NCI-H446 (cell line): ENCODE measurements at places on chromosomes 16 and 17.

- DNase-seq = no peak
Measured at GRCh38 chr16:53024045-53024444, 28.7 kb downstream of the CHD9NB start.

- DNase-seq = no peak
Measured at GRCh38 chr16:71734511-71734910, 10.0 kb upstream of the PHLPP2 start.

- DNase-seq = no peak
Measured at GRCh38 chr17:64244165-64244564, 18.9 kb downstream of the TEX2 start.

- no peak for DNase-seq
Measured at GRCh38 chr17:51913491-51914205, 244.9 kb downstream of the CA10 start.

- no peak for DNase-seq
Measured at GRCh38 chr17:56274491-56274890, 121.2 kb downstream of the ANKFN1 start.

DNA sequence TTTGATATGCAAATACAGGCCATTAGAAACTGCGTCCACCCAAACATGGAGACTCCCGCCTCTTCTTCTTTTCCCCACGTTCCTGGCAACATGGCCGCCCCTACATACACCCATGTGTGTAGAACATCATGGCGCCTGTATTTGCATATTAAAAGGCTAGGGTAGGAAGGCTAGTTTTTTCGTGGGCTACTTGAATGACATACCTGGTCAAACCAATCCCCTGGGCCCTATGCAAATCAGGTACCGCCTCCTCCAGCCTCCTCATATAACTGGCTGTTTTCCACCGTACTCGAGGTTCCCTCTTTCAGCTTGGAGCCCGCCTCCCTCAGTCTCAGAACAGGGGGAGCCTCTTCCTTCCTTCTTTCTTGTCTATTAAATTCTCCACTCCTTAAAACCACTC, 840 bp upstream of the CD300LB start:
- peak; percentile 74 for DNase-seq

DNA sequence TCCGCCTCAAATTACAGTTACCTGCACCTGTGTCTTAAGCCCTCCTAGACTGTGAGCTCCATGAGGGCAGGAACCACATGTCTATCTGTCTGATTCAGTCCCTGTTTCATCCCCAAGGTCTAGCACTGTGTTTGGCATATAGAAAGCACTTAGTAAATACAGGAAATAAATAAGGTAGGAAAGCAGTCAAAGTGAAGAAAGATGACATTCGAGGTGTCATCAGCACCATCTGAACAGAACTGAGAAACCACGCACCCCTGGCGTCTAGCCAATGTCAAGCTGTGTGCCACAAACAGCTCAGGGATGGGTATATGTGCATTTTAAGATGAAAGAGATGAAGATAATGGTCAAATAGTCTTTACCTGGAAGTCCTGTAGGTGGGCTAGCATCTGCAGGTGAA, 79.6 kb upstream of the ATP2A3 start:
- no peak for DNase-seq

DNA sequence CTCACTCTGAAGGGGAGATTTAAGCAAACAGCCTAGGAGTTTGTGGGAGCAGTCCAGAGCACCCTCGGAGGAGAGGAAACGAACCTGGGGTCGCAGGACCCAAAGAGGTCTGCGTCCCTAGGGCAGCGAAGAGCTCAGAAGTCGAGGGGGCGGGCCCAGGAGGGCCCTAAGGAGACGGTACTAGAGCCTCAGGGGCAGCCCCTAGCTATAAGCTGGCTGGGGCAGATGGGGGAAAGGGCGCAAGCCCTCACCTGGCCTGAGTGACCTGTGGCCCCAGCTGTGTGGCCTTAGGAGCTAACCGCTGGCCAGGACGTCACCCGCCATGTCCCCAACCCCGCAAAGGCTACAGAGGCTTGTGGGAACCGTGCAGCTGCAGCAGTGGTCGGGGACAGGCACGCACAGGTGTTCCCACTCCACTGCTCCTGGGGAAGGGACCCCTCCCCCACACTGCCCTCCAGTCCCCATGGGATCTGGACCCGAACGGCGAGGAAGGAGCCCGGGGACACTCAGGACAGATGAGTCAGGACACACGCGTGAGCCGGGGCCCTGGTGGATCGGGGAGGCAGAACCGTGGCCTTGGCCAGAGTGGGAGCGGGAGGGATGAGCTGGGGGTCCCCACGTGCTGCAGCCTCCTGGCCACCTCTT, 2.0 kb upstream of the CTRB2 start:
- no peak for DNase-seq

DNA sequence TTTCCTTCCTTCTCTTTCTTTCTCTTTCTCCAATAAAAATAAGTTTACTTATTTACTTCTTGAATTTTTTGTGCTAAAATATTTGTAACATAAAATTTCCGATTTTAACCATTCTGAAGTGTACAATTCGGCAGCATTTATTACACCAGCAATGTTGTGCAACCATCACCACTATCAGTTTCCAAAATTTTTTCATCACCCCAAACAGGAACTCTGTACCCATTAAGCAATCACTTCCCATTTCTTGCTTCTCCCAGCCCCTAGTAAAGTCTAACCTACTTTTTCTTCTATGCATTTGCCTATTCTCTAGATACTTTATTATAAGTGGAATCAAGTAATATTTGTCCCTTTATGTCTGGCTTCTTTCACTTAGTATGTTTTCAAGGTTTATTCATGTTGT, 2.5 kb upstream of the HP start:
- DNase-seq = no peak

- no peak for DNase-seq
Measured at GRCh38 chr17:44610871-44611270, 45.4 kb upstream of the MEIOC start.

DNA sequence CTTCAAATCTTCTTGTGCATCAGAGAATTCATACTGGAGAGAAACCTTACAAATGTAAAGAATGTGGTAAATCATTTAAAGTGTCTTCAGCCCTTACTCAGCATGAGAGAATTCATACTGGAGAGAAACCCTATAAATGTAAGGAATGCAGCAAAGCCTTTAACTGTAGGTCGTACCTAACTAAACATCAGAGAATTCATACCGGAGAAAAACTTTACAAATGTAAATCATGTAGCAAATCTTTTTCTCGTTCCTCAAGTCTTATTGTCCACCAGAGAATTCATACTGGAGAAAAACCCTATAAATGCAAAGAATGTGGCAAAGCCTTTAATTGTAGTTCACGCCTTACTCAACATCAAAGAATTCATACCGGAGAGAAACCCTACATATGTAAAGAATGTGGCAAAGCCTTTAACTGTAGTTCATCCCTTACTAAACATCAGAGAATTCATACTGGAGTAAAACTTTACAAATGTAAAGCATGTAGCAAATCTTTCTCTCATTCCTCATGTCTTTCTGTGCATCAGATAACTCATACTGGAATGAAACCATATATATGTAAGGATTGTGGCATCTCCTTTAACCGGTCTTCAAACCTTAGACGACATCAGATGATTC, 118.5 kb upstream of the ZNF267 start:
- DNase-seq = no peak

DNA sequence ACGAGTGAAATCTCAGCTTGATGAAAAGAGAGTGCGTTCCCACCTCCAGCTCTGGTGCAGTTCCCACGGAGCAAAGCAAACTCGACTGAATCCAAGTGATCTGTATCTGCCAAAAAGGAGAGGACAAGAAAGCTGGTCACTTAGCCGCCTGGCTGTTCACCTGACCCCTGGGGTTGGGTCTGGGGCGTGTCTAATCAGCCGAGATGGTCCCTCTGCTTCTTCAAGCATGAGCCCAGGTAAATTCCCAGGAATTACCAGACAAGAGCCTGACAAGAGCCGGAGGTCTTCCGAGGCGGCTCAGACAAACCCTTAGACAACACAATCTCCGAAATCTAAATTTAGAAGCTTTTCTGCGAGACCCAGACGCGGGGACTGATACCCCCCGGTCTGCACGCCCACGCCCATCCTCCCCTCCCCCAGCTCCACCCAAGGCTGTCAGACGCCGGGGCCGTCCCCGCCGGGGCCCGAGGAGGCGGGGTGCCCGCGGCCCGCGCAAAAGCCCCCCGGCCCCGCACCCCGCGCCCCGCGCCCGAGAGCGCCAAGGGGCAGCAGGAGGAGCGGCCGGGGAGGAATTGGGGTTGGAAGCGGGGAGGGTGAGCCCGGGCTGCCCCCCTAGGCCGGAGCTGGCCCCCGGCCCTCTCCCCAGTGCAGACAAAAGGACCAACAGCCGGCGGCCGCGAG, 674 bp downstream of the ZNF821 start:
- no peak for DNase-seq

- no peak for DNase-seq
Measured at GRCh38 chr17:42913981-42914617, 13.5 kb downstream of the G6PC1 start.

GRCh38 chr17:69762359-69762758, 312.7 kb upstream of the KCNJ16 start:
- no peak for DNase-seq

DNA sequence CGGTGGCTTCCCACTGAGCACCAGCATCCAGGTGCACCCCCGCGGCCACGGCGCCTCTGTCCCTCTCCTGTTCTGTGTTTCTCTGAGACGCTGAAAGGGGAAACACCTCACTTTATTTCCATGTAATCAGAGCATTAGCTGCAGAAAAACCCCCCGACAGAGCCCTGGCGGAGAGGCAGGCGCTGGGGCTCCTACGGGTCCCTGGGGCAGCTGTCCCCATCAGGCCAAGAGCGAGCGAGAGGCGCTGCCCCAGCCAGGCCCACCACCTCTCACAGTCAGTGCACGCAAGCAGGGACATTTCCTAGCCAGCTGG, 27.1 kb upstream of the CHMP6 start:
- DNase-seq = no peak

DNA sequence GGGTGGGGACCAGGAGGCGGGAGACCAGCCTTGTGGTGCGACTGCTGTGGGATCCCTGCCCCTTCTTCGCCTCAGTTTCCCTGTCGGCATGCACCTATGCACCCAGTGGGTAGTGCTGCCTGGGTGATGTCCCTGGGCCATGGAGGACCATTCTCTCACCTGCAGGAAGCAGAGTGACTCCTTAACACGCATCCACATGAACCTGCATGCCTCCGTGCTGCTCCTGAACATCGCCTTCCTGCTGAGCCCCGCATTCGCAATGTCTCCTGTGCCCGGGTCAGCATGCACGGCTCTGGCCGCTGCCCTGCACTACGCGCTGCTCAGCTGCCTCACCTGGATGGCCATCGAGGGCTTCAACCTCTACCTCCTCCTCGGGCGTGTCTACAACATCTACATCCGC, 25.2 kb downstream of the ADGRG5 start:
- no peak for DNase-seq

DNA sequence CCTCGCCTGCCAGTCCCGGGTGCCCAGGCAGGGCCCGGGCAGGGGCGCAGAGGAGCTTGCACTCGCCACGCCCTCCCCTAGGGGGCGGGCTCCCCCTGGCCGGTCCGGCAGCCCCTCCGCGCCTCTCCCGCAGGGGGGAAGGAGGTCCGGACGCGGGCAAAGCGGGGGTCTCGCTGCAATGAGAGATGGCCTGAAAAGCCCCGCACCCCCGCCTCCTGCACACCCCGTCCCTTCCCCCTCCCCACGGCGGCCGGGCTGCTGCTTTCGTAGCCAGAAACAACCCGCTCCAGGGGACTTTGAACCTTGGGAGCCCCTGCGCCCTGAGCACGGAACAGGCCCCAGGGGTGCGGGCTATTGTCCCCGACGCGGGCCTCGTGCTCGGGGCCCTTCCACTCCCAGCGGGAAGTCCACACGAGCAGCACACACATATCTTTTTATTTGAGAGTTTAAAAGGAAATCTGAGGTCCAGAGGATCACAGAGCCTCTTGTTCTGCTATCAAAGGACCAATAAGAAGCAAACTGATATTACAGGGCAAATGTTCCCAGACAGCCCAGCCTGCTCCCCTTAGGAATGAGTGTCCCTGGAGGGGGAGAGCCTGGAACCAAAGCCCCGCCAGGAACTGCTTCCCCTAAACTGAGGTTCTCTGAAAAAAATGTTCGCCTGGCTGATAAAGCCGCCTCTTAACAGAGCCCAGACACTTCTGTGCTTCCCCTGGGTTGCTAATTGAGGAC, 5.8 kb upstream of the CBX4 start:
- no peak for DNase-seq

GRCh38 chr17:35265566-35266141, 22.8 kb downstream of the SLFN5 start:
- no peak for DNase-seq

GRCh38 chr16:83887564-83887963, 11.4 kb upstream of the MLYCD start:
- no peak for DNase-seq

- DNase-seq = no peak
Measured at GRCh38 chr17:51422634-51423033, 162.3 kb downstream of the UTP18 start.

GRCh38 chr16:64060631-64061030, 1061.2 kb downstream of the CDH11 start:
- DNase-seq = no peak

DNA sequence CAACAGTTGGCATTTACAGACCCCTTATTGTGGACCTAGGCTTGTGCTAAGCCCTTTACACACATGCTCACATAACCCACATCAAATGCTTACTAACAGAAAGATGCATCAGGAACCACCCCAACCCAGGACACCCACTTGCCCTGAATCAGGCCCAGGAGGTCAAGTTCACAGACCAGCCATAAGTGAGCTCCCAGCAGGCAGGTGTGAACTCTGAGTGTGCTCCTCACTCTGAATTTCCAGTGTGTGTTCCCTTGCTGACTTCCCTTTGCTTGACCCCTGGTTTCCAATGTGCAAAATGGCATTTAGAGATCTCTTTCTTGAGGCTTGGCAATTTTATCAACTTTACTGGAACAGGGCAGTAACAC, 87.0 kb downstream of the BMERB1 start:
- DNase-seq = no peak

DNA sequence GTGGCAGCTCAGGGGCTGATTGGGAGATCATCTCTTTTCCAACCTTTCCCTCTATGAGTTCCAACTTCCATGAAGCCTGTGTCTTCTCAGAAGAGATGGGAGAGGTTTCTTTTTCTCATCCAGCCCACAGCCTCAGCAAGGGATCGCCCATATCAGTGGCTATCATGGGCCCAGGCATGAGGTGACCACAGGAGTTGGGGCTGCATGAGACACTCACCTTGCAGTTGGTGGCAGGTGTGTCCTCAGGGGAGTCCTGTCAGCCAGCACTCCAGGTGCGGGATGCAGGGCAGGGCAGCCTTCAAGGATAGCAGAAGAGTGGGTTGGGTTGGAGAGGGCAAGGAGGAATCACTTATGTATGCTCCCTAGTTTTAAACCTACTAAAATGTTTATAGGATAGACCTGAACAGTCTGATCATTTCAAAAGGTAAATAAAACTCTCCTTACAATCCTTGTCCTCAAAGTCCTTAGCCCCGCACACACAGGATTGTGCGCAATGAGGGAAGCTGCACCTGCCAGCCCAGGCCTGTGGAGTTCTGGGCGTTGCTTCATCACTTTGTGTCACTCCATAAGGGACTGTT, 811.1 kb downstream of the KCNJ18 start:
- DNase-seq = no peak

GRCh38 chr17:61132524-61132923, 267.1 kb upstream of the TBX2 start:
- no peak for DNase-seq

- no peak for DNase-seq
Measured at GRCh38 chr16:66322174-66322573, 44.3 kb upstream of the CDH5 start.

- no peak for DNase-seq
Measured at GRCh38 chr17:67800495-67800928, 24.8 kb upstream of the BPTF start.

GRCh38 chr17:28141313-28141712, 98.8 kb downstream of the NLK start:
- DNase-seq = no peak
